Epithelial cell of proximal tubule (primary cell): ENCODE measurements at places on chromosomes 2 and 18.

DNA sequence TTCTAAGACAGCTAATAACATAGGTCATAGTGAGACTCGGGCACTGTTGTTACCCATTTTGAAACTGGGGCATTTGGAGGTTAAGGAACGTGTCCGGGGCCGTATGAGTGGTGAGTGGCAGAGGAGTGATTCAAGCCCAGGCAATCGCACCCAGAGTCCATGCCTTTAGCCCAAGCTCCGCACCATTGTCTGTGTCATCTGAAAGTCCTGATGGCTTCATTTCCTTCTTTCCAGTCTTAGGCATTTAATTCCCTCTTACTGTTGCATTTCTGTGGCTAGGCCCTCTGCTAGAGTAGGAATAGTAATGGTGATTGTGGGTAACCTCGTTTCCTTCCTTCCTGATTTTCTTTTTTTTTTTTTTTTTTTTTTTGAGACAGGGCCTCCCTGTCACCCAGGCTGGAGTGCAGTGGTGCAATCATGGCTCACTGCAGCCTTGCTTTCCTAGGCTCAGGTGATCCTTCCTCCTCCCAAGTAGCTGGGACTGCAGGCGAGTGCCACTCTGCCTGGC lies 49.8 kb upstream of the ASB1 start:
- DNase-seq, result no peak

GRCh38 chr18:9787712-9788111 lies 79.6 kb downstream of the RAB31 start:
- DNase-seq, result no peak

- no peak for DNase-seq
Observed at GRCh38 chr2:174711206-174711605, 53.1 kb downstream of the CHRNA1 start.

- no peak for DNase-seq
Observed at GRCh38 chr2:28035816-28036215, 145.3 kb downstream of the BABAM2 start.

GRCh38 chr2:70081221-70081620 lies 6.1 kb upstream of the PCBP1 start:
- DNase-seq, result no peak

DNA sequence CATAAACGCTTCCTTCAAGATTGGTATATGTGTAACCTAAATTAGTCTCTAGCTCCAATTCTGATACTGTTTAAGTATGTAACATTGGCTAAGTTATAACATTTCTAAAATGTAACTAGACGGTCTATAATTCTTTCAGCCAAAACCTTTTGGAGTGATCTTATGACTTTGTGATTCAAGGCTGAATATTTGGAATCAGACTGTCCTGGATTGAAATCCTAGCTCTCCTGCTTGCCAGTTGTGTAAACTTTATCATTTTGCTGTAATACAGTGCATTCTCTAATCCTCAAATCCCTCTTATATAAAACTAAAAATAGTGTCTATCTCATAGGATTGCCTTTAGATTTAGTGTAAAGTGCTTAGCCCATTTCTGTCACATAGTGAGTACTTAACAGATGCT lies 337.2 kb upstream of the KCNJ3 start:
- no peak for DNase-seq

GRCh38 chr2:101234169-101234938 lies 18.3 kb upstream of the CNOT11 start:
- DNase-seq, result no peak

- no peak for DNase-seq
Observed at GRCh38 chr2:182615036-182615435, 101.0 kb upstream of the DNAJC10 start.

DNA sequence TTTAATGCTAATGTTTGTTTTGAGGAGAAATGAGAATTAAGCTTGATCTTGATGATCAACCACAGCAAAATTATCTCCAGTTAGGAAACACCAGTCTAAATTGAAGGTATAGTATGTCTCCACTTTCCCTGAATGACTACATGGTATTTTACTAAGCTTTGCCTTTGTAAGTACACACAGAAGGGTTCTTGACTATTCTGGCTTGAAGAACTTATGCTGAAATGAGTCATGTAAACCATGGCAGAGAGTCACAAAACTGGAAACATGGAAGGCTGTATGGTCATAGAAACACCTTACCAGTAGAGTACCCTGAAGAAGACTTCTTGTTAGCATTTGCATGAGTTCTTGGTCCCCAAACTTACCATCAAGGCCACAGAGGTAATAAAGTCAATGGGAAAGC lies 250.5 kb downstream of the SLC8A1 start:
- no peak for DNase-seq

DNA sequence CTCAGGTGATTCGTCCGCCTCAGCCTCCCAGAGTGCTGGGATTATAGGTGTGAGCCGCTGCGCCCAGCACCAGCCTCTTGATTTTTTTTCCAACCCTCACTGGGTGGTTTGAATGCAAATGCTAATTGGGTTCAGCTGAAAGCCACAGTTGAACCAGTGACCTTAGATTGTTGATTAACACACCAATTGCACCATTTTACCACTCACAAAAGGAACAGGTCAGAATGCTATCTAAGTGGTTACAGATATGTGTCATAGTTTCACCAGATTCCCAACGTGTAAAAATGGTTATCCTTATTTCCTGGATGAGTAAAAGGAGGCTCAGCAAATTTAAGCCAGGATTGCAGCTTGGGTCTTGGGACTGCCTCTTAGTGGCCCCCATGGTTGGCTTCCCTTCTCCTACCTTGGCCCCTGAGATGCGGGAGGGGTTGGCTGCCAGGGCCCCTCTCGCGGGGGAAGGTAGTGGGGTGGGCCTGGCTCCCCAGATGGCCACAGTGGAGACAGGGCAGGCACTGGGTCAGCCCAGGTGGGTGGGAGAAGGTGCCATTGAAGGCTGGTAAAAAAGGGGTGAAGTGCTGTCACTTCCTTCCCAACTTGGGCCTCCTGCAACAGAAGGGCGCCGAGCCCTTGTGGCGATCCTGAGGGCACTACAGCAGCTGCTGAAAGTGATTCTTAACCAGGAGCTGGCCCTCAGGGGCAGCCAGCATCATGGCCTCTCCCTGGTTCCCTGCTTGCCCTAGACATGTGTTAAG lies 164.9 kb upstream of the HAAO start:
- peak; percentile 95 for DNase-seq

DNA sequence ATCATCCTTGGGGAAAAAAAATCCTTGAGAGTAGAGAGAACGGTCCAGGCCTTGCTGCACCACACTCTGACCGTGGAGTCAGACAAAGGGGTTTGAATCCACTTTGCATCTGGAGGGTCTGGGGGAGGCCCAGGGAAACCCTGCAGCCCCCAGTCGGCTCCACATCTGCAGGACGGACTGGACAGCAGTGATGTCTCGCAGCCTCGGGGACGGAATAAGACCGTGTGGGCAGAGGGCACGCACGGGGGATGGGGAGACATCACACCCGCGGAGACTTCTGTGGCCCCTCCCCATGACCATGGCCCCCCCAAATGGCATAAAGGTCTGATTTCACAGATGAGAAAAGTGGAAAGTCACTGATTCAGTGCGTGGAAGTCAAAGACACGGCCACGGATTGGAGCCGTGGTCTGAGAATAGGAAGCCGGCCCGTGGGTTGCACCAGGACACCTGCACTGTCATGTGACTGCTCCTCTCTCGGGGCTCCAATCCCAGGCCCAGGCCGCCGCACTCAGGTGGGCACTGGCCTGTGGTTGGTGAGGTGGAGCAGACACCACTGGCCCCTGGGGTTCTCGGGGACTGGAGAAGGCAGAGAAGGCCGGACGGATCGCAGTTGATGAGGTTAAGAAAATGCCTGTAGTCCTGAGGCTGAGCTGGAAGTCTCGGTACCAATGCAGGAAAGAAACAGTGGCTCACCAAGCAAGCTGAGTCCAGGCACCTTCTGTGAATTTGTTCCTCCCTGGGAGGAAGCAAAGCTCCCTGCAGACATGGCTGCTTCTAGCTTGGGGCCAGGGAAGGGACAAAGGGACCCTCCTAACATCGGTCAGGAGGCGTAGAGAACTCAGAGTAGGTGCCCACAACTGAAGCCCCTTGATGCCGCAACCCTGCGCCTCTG lies 61.8 kb downstream of the RTP5 start:
- no peak for DNase-seq

- no peak for DNase-seq
Observed at GRCh38 chr18:53772293-53772692, 452.2 kb downstream of the MBD2 start.

- DNase-seq, result no peak
Observed at GRCh38 chr2:25266399-25266798, 75.3 kb downstream of the DNMT3A start.

GRCh38 chr18:57441071-57441794 lies 6.1 kb downstream of the ONECUT2 start:
- DNase-seq, result peak; percentile 26

GRCh38 chr2:222950638-222951285 lies 89.9 kb downstream of the ACSL3 start:
- DNase-seq, result no peak

- DNase-seq, result no peak
Observed at GRCh38 chr18:51943281-51943680, 396.7 kb upstream of the DCC start.
